ENCODE measurements at places on chromosomes 12 and 14.
A peak's percentile ranks its signal among the peaks of the same experiment; 100 is the strongest.

DNA sequence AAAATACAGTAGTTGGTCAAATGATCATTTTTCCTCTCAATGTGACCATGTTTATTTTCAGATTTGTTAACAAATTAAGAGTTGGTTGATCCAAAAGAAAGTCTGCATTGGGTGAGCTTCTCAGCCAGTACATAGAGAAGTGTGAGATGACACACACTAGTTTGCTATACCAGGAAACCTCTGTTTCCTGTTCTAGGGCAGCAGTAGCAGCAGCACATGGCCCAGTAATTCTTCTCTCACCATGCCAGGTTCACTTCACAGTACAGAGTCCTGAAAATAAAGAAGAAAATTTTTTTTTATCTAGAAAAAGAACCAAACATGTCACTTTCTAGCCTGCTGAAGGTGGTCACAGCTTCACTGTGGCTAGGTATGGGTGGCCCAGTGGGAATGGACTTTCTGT is 250.2 kb upstream of the OR4E1 start:
- DNase-seq = peak; percentile 31

DNA sequence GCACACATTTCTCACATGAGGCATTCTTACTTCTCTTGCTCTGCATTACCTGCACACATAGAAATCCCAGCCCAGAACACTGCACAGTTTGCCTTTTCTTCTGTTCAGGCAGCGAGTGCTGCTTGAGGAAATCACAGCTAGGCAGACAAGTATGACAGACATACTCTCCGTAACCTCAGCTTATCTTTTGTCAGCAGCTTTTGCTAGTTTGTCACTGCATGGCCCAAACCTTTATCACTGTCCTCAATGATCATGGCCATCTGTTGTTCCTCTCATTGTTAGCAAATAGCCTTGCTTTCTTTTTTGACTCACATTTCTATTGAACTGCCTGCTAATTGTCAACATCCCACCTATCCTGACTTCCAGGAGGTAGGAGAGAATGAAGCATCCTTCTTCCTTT is 5.3 kb downstream of the ZNF10 start:
- DNase-seq = no peak

GRCh38 chr14:32623300-32624093 is 294.4 kb downstream of the AKAP6 start:
- no peak for DNase-seq

GRCh38 chr14:61296719-61297502 is 15.8 kb upstream of the TMEM30B start:
- no peak for DNase-seq

GRCh38 chr12:34219046-34219770 is 196.9 kb downstream of the ALG10 start:
- no peak for DNase-seq

GRCh38 chr12:47219243-47219642 is 139.5 kb upstream of the AMIGO2 start:
- no peak for DNase-seq

GRCh38 chr14:32414808-32415255 is 85.7 kb downstream of the AKAP6 start:
- no peak for DNase-seq

GRCh38 chr14:68247274-68247673 is 427.7 kb downstream of the RAD51B start:
- DNase-seq = no peak

- no peak for DNase-seq
These were observed 115.5 kb downstream of the CCDC59 start for GRCh38 chr12:82242729-82243128.

DNA sequence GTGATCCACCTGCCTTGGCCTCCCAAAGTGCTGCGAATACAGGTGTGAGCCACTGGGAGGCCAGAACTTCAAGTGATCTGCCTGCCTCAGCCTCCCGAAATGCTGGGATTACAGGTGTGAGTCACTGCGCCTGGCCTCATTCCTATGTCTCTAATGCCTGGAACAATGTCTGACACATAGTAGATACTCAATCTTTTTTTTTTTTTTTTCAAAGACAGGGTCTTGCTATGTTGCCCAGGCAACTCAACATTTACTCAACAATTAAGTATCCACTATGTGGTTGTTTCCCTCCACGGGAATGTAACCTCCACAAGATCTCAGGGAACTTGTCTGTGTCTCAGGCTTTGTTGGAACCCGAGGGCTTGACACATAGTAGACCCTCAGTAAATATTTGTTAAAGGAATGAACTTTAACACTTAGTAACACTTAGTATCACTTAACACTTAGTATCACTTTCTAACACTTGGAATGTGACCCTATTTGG is 3.0 kb upstream of the TMEM120B start:
- DNase-seq = no peak

DNA sequence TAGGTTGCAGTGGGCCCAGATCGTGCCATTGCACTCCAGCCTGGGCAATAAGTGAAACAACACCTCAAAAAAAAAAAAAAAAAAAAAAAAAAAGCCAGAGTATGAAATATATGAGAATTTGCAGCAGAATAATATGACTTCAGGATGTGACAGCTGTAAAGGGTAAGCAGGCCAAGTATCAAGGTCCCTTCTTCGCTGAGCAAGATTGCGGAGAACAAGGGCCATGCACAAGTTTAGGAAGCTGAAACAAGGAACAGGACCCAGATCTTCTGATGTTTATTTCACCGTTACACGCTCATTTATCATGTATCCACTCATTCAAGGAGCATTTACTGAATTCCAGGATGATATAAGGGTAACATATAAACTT is 659 bp upstream of the FOXJ2 start:
- DNase-seq = no peak

- peak; percentile 11 for DNase-seq
These were observed at the start of gene C14orf39 for GRCh38 chr14:60485598-60486251. TSS of gene C14orf39 (minus strand) at chr14:60486063. CDS start at chr14:60485078, 985 bp downstream.

DNA sequence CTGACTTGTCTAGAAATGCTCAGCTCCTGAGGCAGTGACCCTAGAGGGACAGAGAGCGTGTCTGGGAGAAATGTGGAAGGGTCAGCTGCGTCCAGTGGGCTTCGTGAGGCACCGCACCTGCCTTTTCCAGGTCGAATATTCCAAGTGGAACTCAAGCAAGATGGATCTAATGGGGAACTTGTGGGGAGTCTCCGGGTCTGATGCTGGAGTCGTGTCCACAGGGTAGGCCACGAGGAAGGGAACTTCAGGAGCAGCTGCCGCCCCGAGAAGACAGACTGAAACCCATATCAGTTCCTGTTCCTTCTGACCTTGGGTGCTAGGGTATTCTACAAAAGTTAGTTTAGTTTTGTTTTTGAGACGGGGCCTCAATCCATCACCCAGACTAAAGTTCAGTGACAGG is 67.5 kb downstream of the TNFAIP2 start:
- no peak for DNase-seq

DNA sequence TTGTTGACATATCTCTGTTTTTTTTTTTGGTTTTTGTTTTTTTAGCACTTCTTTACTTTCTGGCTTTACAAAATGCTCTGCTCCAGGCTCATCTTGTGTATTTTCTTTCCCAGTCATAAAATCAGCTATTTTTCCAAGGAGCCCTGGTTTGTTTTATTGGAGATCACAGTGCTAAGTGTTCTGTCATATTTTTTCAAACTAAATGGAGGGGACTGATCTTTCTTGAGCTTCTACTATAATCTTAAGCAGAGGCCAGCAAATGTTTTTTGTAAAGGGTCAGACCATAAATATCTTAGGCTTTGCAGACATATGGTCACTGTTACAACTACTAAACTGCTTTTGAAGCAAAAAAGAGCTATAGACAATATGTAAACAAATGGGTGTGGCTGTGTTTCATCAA is 30.6 kb upstream of the LIN7A start:
- DNase-seq = no peak

- no peak for DNase-seq
These were observed 13.6 kb upstream of the FOXN3 start for GRCh38 chr14:89430391-89431236.
